ENCODE measurements at places on chromosomes 1 and 21. TPM values are rescaled to one million over a fixed set of nuclear protein-coding genes. Genes with fewer than 3 reads are reported as not detected.

DNA sequence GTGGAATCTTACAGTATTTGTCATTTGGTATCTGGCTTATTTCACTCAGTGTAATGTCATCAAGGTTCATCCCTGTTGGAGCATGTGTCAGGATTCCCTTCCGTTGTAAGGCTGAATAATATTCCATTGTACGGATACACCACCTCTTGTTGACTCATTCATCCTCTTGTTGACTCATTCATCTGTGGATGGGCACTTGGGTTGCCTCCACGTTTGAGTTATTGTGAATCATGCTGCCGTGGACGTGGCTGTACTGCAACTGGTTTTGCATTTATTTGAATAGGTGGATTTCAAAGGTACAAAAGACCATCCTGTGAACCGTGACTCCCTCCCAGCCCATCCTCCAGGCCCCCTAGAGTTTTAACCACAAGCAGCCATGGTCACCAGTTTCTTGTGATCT is 11.9 kb upstream of the TCP10L start:
- no peak for DNase-seq

SPRR4 gene
- not detected for total RNA-seq

STIL gene
- 51.3 TPM for total RNA-seq

C1orf94 gene
- not detected for total RNA-seq

- DNase-seq = no peak
These were observed 195.4 kb upstream of the C1orf174 start for GRCh38 chr1:4095433-4095971.

EVA1B gene
- 9.3 TPM for total RNA-seq

RPTN gene
- not detected for total RNA-seq

DNA sequence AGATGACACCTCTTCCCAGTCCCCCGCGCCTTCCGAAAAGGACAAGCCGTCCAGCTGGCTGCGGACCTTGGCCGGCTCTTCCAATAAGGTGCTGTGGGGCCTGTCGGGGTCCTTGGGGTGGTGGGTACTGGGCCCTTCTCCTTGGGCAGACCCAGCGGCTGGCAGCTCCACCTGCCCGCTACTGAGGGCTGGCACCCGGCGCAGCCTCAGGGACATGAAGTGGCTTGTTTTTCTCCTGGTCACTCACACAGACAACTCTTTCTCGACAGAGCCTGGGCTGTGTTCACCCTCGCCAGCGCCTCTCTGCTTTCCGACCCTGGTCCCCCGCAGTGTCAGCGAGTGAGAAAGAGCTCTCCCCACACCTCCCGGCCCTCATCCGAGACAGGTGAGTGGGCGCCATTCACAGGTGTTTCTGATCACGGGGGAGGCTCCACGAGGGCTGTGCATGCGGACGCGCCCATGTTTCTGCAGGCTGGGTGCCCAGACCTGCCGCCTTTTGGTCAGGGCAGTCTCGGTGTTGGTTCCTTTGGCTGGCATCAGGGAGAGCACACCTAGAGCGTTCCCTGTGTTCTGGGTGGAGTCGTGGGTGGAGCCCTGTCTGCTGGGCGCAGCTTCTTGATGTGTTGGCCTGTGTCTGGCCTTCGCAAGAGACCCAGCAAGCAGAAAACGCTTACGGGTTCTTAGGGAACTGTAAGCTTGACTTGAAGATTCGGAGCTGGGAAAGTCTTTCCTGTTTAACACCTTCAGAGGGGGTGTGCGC is 75.1 kb downstream of the SKI start:
- no peak for DNase-seq

S100PBP gene
- total RNA-seq = 58.0 TPM

GRCh38 chr21:38081708-38082107 is 165.5 kb upstream of the KCNJ6 start:
- no peak for DNase-seq

- DNase-seq = no peak
These were observed 130.4 kb upstream of the ADGRL2 start for GRCh38 chr1:81670286-81670685.

DNA sequence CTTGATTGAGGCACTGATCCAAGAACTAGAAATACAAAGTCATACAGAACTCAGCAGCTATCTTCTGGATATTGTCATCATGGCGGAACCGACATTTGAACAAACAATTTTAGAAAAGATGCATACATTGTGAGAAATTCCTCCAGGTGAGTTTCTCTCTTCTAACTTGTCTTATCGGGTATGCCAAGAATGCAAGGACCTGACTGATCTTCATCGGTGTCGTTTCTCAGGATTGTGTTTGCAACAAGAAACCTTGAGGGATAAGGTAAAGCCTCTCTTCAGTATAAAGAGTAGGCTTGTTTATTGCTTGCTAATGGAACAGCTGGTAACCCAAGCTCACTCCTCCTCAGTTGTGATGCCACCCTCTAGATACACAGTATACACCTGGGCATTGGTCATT is 62.2 kb downstream of the NME7 start:
- DNase-seq = no peak

DNA sequence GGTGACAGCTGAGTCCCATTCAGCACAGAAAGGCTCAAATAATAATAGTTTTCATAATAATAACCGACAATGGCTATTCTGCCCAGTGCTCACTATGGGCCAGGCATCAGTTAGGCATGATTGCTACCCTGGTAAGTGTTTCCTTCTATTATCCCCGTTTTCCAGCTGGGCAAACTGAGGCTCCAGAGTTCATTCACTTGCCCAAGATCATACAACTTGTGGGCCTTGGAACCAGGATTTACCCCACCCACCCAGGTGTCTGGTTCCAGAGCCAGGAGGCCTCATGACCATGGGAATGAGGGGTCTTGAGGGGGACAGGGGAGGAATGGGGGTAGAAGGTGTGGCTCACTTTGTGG is 518 bp downstream of the PLOD1 start:
- no peak for DNase-seq

GRCh38 chr21:45787371-45787770 is 143.8 kb downstream of the PCBP3 start:
- no peak for DNase-seq

S100A8 gene
- total RNA-seq = not detected

NES gene
- total RNA-seq = not detected

GRCh38 chr1:223142269-223142668 is 779 bp downstream of the TLR5 start:
- DNase-seq = no peak

DNA sequence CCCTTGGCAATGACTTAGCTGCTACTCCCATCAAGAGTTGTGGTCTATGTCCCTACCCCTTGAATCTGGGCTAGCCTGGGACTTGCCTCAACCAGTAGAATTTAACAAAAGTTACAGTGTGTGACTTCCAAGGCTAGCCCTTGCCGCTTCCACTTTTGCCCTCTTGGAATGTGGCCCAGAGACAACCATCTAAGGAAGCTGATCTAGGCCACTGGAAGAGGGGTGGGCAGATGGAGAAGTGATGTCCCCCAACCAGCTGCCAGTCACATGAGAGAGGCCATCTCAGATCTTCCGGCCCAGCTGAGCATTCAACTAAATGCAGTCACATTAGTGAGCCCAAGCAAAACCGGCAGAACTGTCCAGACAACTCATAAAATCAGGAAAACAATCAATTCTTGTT is 115.1 kb downstream of the TOMM20 start:
- no peak for DNase-seq

ERICH3 gene
- total RNA-seq = not detected

DNA sequence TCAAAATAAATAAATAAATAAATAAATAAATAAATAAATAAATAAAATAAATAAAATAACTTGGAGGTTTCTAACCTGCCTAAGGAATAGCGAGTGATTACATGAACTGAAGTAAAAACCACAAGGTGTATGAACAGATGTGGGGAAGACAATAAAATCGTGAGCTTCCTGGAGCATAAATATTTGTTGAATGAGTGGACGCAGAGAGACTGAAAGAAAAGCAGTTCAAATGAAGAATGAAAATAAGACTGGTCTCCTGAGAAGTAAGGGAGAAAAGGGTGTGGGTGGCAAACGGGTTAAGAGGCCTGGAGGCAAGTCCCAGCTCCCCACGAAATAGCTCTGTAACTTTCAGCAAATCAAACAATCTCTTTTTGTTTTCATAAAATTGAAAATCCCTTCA is 33.6 kb downstream of the CHML start:
- DNase-seq = no peak

DNA sequence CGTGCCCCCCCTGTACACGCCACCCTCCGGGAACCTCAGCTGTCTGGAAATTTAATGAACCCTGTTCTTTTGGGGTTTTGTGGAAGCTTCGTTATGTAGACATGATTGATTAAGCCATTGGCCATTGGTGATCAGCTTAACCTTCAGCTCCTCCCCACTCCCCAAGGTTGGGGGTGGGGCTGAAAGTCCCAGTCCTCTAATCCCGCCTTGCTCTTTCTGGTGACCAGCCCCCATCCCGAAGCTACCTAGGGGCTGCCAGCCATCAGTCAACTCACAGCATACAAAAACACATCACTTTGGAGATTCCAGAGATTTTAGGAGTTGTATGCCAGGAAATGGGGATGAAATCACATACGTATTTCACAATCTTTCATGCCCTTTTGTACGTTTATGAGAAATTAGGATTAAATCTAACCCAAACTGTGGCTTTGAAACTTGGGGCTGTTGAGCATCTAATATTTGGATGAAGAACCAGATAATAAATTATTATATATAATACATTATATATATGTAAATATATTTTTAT is 52.3 kb downstream of the BACE2 start:
- no peak for DNase-seq

ACTL8 gene
- not detected for total RNA-seq

B3GALT5 gene
- not detected for total RNA-seq

Measured in activated CD4-positive, alpha-beta T cell treated with anti-CD3 and anti-CD28 coated beads, Interleukin-2, amount 10 ng/mL, durations not matched to agents 7 days and 5 days (primary cell).